Lung microvascular endothelial cell (primary cell): ENCODE measurements at places on chromosomes 11 and 22. TPM values are rescaled to one million over a fixed set of nuclear protein-coding genes. Genes with fewer than 3 reads are reported as not detected.
A peak's percentile ranks its signal among the peaks of the same experiment; 100 is the strongest.

DNA sequence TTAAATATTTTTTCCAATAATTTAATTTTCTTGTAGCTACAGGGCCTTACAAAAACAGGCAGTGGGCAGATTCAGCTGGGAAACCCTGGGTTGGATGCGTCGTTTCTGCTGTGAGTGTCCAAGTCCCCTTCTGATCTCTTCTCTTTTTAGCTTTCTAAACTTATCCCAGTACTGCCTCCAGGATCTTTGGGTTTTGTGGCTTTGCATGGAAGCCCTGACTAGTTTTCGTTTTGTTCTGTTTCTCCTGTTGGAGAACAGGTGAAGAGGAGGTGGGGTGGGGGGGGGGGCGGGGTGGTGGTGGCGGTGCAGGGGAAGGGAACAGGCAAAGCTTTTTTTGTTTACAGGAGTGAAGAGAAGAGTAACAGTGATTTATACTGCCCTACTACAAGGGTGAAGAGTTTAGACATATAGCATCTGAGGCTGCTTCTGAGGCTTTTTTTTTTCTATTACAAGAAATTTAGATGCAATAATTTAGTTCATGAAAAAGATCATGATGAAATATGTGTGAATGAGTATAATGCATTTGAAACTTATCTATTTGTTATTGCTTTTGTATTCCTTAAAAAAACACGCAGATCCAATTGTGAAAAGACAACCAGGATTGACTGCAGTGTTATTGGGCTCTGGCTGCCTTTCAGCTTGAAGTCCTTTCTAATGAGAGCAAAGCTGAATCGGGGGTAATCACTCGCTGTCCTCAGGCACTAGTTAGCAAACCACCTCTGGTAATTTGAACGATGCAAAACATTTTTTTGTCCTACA lies 142.9 kb downstream of the NCAM1 start:
- DNase-seq, result no peak

DNA sequence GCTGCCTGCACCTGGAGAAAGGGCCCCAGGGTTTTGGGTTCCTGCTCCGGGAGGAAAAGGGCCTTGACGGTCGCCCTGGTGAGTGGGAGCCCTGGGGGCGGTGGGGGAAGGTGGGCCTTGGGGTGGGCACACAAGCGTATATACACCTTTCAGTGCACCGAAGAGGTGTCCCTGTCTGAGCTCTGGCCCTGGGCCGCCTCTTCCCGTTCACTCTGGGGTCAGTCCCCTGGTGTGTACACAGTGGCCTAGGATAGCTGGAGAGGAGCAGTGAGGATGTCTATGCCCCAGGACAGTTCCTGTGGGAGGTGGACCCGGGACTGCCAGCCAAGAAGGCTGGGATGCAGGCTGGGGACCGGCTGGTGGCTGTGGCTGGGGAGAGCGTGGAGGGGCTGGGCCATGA lies 2.8 kb downstream of the NHERF4 start:
- no peak for DNase-seq

DNA sequence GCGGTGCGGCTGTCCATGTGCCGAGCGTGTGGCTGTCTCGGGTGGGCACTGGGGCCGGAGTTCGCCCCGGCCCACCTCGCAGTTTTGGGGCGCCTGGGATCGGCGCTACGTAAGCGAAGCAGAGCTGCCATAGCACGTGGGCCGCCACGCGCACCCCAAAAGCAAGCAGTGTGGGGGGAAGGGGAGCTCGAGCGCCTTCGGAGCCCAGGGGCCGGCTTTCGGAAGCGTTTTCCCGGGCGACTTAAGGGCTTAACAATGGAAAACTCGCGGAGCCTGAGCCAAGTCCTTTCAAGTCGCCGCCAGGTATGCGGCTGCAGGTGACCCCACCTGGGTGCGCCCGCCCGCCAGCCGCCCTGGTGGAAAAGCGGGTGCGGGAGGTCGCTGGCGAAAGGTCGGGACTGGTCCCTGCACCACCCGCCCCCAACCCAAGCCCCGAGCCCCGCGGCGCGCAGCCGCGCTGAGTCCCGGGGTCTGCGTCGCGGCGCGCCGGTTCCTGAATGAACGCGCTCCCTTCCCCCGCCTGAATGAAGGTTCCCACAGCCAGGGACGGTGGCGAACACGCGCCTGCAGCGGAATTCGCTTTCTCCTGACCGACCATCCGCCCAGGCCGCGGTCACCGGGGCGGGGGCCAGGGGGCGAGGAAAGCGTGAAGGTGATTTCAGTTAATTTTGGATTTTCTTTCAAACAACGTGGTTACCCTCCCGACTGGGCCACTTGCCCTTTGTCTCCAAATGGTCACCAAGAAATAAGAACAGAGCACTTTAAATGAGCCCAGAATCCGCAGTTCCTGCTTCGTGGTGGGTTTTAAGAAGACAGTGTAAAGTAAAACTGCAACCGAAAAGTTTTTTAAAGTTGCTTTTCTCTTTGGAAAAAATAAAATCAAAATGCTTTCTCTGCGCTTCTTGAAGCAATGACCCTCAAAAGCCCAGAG lies 2.8 kb upstream of the CCND1 start:
- DNase-seq, result peak; percentile 92

DNA sequence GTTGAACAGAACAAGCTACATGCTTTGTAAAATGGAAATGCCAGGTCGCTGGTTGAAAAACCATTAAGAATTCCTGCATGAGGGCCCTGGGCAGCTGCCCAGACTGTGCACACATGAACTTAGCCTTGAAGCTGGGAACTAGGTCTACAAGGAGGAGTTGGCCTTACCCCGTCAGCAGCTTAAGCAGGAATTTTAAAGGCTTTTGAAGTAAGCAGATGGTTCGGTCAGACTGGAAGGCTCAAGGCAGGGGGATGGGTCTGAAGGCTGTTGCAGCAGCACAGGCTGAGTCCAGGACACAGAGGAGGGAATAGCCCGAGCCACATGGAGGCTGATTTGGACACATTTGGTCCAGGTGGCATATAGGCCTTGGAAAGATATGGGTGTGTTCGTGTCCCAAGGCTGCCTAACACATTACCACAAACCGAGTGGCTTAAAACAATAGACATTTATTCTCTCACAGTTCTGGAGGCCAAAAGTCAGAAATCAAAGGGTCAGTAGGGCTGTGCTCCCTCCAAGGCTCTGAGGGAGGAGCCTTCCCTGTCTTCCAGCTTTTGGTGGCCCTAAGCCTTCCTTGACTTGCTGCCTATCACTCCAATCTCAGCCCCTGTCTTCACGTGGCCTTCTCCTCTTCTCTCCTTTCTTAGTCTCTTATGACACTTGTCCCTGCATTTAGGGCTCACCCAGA lies 11.6 kb downstream of the LIF start:
- DNase-seq, result no peak

- no peak for DNase-seq
Observed at GRCh38 chr11:106920899-106921509, 97.3 kb downstream of the GUCY1A2 start.

GRCh38 chr11:92687724-92688123 lies 281.7 kb upstream of the MTNR1B start:
- no peak for DNase-seq

Gene APOA1
- total RNA-seq, result under 0.01 TPM in 1 of 2 replicates, not detected in the other

GRCh38 chr11:34639545-34639944 lies 18.7 kb downstream of the EHF start:
- DNase-seq, result no peak

DNA sequence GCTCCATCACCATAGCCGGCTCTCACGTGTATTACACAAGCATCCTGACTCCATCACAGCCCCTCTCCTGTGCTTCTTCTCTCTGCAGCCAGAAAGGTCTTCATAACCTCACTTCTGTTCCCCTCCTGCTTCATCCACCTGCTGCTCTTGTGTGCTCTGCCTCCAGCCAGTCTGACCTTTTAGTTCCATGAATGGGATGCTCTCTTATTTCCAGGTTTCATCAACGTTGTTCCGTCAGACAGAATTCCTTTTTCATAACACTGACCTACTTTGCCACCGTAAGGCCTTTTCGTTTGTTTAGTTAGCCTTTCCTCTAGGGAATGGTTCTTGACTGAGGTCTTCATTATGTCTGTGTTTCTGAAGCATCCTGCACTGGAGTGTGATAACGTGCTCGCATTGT lies 18.8 kb downstream of the GRAMD1B start:
- DNase-seq, result no peak

- DNase-seq, result no peak
Observed at GRCh38 chr22:35552196-35552842, 11.7 kb downstream of the RASD2 start.

Gene EHF
- total RNA-seq, result not detected in 2 replicates

Gene GAB4
- total RNA-seq, result not detected in 2 replicates

DNA sequence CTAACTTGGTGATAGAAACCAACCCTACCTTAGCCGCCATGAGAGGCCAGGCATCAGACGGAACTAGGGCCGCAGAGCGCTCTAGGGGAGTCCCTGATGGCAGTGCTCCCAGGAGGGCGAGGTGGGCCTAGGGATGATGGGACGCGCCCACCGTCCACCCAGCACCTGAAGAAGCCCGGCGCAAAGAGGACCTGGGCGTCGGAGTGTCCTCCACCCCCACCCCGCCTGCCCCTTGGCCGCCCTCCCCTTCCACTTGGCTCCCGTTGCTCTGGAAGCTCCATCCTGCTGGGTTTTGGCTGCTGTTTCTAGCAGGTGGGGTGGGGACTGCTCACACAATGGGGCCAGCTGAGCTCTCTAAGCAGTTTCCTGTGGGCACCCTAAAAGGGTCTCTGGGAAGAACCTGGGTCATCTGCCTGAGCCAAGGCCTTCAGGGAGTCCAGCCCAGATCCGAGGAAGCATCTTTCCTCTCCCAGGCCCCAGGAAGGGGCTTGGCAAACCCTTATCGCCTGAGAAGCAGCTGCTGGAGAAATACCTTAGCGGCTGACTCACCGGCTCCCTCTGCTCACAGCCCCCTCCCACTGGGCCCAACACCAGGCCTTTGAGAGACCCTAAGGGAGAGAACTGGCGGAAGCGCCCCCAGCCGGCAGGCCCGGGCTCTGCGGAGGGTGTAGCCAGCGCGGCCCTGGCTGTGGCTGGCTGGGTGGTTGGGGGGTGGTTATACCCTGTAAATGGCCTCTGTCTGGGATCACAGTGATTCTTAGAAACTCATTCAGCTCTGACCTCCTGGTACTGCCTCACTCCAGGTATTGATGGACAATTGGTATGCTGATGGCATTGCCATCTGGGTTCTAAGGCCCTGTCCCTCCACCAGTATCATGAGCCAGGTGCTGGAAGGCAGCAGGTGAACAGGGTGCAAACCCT lies 19.3 kb downstream of the CREB3L1 start:
- peak; percentile 73 for DNase-seq

GRCh38 chr11:68974421-68975194 lies 6.2 kb downstream of the MRGPRD start:
- DNase-seq, result no peak

DNA sequence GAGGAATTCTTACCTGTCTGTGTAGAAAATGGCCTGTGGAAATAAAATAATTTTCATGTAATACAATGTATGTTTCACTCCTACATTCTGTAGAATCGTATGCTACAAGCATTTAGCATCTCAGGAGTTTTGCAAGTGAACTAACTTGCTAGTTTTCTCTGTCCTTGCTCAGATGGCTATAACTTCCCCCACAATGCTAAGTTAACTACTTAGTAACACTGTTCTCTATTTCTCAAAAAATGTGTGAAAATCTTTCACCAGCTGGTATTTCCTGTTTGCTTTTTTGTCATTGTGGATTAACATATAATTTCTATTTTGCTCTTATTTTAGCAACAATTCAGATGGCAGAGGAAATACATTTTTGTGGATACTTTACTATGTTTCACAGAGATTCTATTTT lies 4.4 kb downstream of the OR4S2 start:
- DNase-seq, result no peak

Gene TPH1
- total RNA-seq, result under 0.01 TPM in 1 of 2 replicates, not detected in the other

Gene OR52A5
- not detected in 2 replicates for total RNA-seq

Gene C11orf97
- total RNA-seq, result not detected in 2 replicates

GRCh38 chr22:30312053-30312452 lies 14.7 kb downstream of the TBC1D10A start:
- peak; percentile 55 for DNase-seq

Gene MUC5B
- total RNA-seq, result not detected in 2 replicates

Gene OR8G5
- total RNA-seq, result not detected in 2 replicates

Gene CAPN5
- total RNA-seq, result 1.8 and 3.3 TPM in 2 replicates

DNA sequence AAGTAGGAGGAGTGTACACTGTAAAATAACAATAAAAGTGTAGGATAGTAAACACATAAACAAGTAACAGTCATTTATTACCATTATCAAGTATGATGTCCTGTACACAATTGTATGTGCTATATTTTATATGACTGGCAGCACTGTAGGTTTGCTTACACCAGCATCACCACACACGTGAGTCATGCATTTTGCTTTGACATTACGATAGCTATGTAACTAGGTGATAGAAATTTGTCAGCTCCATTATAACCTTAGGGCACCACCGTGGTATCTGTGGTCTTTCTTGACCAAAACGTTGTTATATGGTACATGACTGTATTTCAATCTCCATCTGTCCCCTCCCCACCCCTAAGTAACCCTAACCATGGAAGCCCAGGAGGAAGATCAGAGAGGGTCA lies 1.1 kb downstream of the DNAL4 start:
- DNase-seq, result no peak

Gene RASL10A
- 0.99 and 1.5 TPM in 2 replicates for total RNA-seq

DNA sequence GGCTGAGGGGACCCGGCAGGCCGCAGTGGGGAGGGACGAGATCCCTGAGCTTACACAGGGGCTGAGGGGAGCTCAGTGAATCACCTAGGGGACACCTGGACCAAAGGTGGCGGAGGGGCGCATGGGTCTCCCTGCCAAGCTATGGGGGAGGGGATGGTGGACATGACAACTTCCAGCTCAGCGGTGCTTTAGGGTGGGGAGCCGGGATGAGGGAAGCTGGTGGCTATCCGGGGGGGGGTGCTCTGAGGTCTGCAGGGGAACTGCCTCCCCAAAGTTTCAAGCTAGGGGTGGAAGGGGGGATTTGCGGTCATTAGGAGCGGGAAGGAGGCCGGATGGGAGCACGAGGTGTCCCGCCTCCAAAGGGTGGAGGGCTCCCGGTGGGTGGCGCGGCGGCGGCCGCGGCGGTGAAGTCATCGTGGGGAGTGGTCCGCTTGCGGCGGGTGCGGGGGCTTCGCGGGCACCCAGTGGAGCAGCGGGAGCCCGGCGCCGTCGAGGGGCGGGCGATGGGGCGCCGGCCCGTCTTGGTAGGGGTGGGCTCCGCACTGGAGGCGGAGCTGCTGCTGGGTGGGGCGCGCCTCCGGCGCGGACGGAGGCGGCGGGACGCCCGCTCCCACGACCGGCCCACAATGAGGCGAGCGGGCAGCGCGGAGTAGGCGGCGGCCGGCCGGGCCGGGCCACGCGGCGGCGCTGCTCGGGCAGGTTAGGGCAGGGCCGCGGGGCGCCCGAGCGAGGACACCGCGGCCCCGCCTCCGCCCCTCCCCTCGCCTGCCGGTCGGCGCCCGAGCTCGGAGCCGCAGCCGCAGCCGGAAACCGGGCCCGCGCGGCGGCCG lies at the start of gene MICALL1:
MICALL1 (plus strand) TSS at position 764 of the 830 bp plus-strand sequence. CDS start 126 bp downstream, outside the sequence.
- DNase-seq, result peak; percentile 81

GRCh38 chr22:19800761-19801244 lies 40.2 kb downstream of the TBX1 start:
- DNase-seq, result peak; percentile 69
